Omental fat pad (tissue), 4 donors: ENCODE measurements at places on chromosomes 4 and X. TPM values are rescaled to one million over a fixed set of nuclear protein-coding genes. Genes with fewer than 3 reads are reported as not detected.

Gene SMARCAD1
- total RNA-seq = 17.7 TPM

Gene CCDC120
- total RNA-seq = 3.2 TPM

Gene PCSK1N
- 2.3 TPM for total RNA-seq

Gene MAGEA2
- total RNA-seq = not detected

Gene SERTM2
- total RNA-seq = not detected

Gene GPRASP1
- 9.1 TPM for total RNA-seq

Gene RBM46
- total RNA-seq = 0.19 TPM

GRCh38 chr4:96186593-96186992 is 346.7 kb downstream of the PDHA2 start:
- no peak for DNase-seq

DNA sequence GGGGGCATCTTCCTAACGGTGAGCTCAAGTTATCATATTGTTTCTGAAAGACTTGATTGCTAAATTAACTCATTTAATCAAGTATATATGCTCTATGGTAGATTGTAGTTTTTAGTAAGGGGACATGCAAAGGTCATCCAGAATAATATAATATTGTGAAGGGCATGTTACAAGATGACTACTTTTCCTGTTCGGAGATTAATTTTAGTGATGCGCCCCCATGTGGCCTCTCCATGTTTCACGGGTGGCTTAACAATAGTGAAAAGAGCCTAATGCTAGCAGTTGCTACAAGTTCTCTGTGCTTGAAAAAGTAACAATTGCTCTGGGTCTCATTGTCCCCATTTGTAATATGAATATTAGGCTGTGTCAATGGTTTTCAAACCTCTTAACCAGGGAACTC is 12.2 kb downstream of the SMPX start:
- DNase-seq = peak; percentile 43

GRCh38 chr4:70838666-70839588 is 763 bp downstream of the GRSF1 start:
- DNase-seq = peak; percentile 28

- no peak for DNase-seq
Measured at GRCh38 chr4:80026100-80026499, 46.9 kb downstream of the ANTXR2 start.

DNA sequence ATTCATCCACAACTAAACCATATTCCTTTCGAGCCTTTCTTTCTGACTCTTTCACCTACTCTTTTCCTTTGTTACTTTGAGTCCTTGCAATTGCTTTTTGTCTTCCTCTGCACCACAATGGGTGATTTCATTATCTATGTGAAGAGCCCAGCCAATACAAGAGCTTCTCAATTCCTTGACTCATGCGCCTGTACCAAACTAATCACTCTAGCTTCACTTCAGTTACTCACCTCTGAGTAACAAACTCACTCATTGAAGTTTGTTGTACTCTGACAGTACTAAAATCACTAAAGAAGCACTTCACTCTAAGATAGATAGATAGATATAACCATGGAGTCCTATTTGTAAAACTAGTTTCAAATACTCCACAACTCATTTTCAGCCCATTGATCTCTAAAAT is 191.7 kb upstream of the EPHA5 start:
- DNase-seq = no peak

GRCh38 chr4:183343730-183344129 is 21.5 kb upstream of the CLDN24 start:
- DNase-seq = no peak

DNA sequence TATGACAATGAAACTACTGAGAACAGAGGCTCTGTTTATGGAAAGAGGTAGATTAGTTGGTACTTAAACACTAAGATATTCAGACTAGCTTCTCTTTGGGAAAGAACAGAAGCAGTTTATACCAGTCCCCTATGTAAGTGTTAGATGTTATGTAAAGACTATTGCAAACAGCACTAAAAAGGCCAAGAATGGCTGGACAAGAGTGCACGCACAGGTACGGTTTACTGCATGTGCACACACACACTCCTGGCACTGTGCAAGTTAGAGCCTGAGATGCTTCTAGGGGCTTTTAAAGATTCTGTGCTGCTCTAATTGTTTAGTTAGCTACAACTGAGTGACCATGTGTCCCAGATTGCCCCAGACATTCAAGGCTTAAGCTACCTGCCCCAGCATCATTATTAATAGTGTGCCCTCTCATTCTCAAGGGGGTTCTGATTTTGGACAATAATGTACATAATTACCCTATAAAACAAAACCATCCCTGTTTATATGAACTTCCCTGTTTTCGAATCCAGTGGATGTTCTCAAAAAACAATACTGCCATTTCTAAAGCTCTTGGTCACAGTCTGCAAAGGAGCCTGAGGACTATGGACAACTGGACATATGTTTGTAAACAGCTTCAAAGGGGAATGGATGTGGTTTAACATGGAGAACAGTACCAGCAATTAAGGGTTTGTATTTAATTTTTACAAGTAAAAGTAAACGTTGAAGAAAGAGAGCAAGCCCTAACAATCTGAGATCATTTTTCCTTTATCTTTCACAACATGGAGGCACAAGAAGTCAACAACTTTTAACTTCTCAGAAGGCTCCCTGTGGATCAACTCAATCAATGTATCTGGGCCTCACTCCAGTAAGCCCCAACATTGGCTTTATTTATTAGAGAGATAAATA is 2.0 kb downstream of the SETD7 start:
- no peak for DNase-seq

GRCh38 chr4:7358100-7358735 is 76.5 kb downstream of the PSAPL1 start:
- no peak for DNase-seq

DNA sequence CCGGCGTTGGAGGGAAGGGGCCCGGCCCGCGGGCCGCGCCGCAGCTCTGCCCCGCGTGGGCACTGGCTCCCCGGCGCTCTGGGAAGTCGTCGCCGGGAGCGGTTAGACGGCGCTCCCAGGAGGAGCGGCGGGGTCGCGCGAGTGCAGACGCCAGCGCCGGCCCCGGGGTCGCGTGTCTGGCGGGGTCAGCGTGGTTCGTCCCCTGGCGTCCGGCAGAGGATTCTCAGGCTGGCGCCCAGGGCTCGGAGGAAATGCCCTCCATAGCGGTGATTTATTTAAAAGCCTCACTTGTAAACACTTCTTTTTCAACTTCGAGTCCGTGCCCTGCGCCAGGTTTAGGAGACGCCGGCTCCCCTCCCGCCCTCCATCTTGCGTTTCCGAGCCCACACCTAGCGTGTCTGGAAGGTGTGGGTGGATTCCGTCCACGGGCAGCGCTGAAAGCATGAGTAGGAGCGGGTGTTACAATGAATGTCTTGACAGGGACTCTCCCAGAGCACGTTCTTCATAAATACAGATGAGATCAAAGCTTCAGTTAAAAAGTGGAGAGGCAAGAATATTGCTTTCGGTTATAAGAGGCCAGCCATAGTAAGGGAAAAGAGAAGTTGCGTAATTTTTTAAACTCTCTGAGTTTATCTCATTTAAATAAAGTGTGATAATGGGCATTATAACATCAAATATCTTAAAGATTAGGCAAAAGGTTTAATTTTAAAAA is 692 bp downstream of the FAM241A start:
- no peak for DNase-seq

GRCh38 chr4:137443031-137443800 is 89.1 kb downstream of the PCDH18 start:
- DNase-seq = no peak

DNA sequence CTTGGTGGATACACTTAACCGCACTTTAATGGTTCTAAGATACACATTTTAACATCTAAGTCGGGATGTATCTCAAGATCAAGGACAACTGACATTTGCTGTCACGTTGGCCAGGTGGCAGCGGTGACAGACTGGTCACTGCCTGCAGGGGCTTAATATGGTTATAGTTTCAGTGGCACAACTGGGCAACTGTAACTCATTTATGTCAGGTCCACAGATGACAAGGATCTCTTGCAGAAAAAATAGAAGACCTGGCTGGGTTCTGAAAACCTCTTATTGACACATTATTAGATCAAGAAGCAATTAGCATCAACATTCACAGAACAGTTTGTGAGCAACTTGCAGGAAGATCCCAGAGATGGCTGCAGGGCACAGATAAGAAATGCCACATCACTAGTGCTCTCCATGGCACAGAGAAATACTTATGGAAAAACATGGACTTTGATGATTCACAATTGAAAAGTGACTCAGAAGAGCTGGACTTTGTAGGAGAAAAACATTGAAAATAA is 99.6 kb upstream of the SORBS2 start:
- DNase-seq = no peak

GRCh38 chr4:70743731-70744130 is 22.0 kb downstream of the RUFY3 start:
- DNase-seq = no peak
